Left renal pelvis (tissue), 4 donors: ENCODE measurements at places on chromosomes 12 and 14.
A peak's percentile ranks its signal among the peaks of the same experiment; 100 is the strongest.

DNA sequence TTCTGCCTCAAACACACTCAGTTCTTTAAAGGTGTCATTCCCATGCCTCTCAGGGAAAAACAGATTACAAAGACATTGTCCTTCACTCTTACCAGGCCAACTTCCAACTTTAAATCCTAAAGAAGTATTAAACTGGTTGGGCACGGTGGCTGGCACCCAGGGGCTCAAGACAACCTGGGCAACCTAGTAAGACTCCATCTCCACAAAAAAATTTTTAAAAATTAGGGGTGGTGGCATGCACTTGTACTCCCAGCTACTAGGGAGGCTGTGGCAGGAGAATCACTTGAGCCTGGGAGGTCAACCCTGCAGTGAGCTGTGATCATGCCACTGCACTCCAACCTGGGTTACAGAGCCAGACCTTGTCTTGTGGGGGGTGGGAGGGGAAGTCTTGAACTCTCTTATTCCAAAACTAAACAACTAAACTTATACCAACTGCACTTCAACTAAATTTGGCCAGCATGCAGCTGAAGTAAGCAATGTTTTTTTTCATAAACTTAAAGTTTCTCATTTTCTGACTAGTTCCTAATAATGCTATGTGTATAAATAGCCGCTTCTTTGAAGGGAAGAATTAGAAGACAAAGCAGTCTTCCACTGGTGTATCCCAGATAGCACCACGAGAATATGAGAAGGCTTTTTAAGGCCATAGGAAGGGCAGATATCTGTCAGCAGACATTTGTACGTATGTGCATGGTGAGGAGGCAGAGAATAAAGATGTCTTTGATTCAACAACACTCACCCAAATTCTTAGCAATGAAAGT is 2.4 kb downstream of the SLC11A2 start:
- DNase-seq: no peak

GRCh38 chr12:26833743-26834490 is 923 bp upstream of the ITPR2 start:
- DNase-seq: peak; percentile 57

- no peak for DNase-seq
These were observed 30.5 kb downstream of the FZD10 start for GRCh38 chr12:130192642-130193345.

- no peak for DNase-seq
These were observed 597 bp downstream of the GLT8D2 start for GRCh38 chr12:104049278-104049902.

DNA sequence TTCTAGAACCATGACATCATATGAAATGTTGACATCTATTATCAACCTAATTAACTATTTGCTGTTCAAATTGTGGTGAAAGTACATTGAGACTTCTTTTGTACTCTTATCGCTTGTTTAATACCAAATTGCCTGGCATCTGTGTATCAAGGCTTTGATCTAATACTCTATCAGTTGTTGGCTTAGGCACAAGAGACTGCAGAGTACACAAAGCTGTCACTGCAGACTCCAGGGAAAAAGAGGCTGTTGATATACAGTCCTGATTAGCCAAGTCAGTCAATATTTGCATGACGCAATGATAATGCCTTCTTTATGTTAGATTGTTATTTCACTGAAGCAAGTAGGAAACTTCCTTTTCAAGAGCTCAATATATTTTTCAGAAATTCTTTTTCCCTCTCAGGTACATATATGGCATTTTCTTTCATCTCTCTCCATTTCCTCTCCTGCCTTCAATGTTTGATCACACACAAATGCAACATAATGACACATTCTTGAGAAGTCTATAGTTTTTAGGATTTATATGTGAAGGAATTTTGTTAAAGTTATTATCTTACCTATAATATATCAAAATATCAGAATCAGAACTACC is 32.3 kb upstream of the PTCSC3 start:
- no peak for DNase-seq

DNA sequence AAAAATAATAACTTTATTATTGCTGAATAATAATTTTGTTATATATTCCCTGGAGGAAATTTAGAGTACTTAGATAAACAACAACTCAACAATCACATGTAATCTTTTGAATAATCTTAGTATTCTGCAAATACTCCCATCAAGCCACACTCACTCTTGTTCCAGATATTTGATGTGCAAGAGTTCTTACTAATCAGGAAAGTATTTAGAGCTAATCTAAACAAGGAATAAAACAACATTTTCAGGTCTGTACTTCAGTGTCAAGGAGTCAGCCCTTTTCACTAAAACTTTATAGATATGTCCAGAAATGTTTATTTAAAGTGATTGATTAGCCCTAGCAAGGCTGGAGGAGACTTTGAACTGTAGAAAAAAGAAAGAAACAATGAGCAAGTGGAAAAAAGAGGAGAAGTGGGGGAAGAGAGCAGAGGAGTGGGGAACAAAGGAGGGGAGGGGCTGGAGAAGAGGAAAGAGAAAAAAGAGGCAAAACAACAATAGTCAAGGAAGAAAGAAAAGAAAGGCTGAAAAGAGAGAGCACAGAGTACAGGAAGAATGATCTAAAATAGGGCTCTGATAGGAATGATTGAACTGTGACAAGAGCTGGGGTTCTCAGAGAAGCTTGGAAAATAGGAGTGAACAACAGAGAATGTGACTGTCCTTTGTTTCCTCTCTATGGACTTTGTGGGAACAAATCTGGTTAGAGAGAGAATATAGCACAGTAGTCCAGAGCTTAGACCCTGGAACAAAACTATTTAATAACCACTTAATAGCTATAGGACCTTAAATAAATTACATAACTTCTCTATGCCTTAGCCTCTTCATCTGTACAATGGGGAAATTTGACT is 238.7 kb downstream of the AKAP6 start:
- no peak for DNase-seq

- no peak for DNase-seq
These were observed 125.7 kb upstream of the TRHDE start for GRCh38 chr12:72146495-72146894.

DNA sequence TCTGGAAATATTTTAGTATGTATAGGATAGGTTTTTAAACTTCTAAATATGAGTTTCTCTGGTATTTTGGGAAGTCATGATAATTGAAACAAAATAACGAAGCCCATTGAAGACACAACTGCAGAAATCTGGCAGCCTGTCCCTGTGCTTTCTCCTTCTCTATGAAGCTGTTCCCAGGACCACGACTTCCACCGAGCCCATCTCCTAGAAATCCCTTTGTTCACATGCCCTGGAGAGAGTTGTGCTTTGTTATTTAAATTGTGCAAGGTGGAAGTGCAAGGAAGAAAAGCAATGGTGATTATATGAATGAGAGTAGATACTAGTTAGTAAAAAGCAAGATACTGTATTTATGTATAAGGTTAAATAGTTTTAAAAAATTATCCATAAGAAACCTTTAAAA is 32.2 kb downstream of the STK38L start:
- no peak for DNase-seq

DNA sequence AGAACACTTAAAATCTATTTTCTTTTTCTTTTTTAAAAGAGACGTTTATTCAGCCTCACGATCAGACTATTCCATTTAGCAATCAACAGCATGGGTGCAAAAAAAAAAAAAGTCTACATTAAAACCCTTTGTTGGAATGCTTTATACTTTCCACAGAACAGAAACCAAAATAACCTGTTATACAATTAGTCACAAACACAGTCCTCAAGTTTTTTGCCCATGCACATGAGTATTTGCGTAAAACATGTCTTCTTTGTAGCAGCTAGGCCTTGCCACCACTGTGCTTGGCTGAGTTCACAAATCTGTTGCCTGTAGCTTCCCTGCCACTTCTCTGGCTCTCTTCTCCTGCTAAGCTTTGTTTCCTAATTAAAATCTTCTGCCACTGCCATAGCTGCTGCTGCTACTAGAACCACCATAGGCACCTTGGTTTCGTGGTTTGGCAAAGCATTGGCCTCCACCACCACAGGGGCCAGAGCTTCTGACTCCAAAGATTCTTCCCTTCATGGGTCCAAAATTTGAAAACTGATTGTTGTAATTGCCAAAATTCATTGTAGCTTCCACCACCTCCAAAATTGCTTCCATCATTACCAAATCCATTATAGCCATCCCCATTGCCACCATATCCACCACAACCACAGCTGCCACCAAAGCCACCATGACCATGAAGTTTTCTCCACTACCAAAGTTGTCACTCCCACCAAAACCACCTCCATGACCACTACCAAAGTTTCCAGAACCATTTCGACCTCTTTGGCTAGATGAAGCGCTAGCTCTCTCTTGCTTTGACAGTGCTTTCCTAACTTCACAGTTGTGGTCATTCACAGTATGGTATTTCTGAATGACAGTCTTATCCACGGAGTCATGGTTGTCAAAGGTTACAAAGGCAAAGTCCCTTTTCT is 38.1 kb downstream of the KLRG1 start:
- no peak for DNase-seq
